Stimulated activated CD8-positive, alpha-beta memory T cell treated with anti-CD3 and anti-CD28 coated beads, Interleukin-4, amount 100 ng/mL, for 1 hour (primary cell): ENCODE measurements at places on chromosomes 1 and 21.

DNA sequence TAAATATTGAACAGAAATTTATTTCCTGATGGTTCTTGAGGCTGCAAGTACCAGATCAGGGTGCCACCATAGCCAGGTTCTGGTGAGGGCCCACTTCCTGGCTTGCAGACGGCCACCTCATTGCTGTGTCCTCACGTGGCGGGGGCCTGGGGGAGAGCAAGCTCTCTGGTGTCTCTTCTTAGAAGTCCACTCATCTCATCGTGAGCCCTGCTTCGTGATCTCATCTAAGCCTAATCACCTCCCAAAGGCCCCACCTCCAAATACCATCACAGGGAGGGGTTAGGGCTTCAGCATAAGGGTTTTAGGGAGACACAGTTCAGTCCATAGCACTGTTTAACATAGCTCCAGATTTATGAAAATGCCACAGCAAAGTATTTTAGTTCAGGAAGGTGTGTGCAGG lies 119.7 kb downstream of the PRDM2 start:
- DNase-seq, result no peak

GRCh38 chr1:62356257-62356835 lies 37.1 kb upstream of the KANK4 start:
- no peak for DNase-seq

DNA sequence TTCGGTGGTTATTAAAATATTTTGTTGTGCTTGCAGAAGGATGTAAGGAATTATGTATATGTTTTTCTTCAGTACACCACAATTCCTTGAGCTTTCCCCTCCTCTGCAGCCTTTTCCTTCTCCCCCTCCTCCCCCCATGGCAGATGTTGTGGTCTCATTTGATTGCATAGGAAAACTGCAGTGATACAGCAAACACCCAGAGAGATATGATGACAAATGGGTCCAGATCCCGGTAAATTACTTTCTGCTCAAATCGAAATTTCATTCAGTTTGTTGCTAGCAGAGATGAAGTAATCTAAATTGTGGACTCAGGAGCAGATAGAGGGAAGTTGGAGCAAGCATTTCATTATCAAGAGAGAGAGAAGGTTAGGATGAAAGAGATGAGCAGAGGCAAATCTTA lies 9.9 kb downstream of the LMO4 start:
- no peak for DNase-seq

DNA sequence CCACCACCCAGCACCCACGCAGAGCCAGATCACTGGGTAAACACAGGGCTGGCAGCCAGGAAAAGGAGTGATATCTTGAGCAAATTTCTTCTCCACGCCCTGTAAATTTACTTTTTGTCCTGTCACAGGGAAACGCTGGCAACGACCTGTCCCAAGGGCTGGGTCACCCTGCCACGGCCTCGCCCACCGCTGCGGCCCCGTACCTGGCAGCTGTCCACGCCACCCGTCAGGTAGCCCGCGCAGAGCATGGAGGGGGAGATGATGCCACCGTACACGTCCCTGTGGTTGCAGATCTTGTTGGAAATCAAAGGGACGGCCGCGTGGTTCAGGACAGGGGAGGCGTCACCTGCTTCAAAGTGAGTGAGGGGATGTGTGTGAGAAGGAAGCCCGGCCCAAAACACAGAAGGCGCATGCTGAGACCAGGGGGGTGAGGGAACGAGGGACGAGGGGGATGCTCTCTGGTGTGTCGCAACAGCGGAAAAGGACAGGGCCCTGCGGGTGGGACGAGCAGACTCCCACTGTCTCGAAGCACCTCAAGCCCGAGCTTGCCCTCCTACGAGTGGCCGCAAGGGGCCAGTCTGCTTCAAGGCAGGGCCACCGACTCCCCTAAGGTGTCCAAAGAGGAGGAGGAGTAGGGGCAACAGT lies 10.1 kb upstream of the TFF1 start:
- no peak for DNase-seq

DNA sequence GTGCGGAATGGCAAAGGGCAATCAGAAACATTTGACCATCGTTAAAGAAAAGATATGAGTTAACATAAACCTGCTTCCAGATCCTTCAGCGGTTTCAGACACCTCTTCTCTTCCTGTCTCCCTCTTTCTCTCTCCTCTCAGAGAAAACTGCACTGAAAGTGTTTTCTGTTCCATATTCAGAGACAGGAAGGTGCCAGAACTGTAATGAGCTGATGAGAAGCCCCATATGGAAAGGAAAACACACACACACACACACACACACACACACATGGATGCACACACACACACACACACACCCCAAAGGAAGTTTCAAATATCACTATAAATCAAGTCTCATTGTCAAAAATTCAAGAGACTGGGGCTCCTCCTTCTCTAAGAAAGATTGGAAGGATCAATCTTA lies 515.5 kb downstream of the NUF2 start:
- DNase-seq, result no peak

- no peak for DNase-seq
These were observed 80.3 kb upstream of the TLR5 start for GRCh38 chr1:223223091-223223995.

GRCh38 chr1:43763497-43763973 lies 56.2 kb downstream of the ST3GAL3 start:
- DNase-seq, result peak; percentile 0

- DNase-seq, result no peak
These were observed 69.5 kb downstream of the LUZP1 start for GRCh38 chr1:23099171-23099536.

DNA sequence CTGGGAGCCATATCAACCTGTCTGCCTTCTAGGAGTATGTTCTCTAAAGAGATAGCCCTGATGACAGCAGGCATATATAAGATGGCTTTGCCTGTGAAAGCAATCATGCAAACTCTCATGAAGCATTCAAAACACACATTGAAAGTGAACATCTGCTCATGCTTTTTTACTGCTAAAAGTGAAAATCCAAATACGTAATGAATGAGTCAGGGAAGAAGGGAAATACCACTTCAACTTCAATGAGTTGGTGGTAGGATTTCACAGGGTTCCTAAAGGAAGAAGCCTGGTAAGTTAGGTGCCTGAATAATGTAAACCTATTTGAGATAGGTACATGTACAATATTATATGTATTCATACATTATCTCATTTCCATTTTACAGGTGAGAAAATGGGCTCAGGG lies 50.5 kb upstream of the SLFNL1 start:
- no peak for DNase-seq

DNA sequence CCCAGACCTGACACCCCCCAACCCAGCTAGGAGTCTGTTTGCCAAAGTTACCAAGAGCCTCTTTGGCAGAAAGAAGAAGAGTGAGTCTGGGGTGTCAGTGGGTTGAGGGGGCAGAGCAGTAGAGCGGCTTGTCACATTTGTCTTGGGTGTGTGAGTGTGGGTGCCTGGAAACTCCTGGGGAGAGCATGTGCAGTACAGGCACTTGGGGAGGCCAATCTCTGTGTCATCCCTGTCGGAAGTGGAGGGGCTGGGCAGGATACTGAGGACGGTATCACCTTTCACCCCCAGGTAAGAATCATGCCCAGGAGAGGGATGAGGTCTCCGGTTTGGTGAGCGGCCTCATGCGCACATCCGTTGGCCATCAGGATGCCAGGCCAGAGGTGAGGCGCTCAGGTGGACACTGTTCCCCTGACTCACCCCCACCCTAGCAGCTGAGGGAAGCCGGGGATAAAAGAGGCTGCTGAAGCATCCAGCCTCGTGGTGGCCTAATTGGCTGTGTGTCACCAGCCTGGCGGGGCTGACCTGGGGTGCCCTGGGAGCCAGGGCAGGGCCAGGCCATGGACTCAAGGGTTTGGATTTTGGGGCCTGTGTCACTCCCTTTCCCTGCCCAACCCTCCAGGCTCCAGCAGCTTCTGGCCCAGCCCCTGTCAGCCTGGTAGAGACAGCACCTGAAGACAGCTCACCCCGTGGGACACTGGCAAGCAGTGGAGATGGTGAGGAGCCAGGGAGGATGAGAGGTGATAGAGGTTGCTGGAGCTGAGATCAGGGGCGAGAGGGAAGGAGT lies 3.3 kb downstream of the PLK3 start:
- DNase-seq, result no peak

GRCh38 chr1:42937836-42938644 lies 20.6 kb downstream of the SLC2A1 start:
- no peak for DNase-seq

GRCh38 chr1:63903947-63904610 lies 130.3 kb downstream of the ROR1 start:
- no peak for DNase-seq

DNA sequence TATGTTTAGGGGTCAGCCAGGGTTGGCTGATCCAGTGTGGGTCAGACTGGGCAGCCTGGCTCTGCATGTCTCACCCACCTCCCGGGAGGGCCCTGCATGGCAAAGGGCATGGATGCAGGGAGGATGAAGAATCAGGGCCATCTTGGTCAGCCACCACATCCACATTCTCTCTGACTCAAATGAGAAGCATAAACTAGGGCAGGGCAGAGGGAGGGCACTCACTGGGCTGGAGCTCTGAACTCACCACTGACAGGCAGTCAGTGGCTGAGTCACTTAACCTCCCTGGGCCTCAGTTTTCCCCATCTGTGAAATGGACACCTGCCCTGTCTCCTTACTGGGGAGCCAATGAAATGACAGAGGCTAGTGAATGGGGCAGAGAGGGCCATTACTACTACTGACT lies 4.3 kb upstream of the CELA2A start:
- DNase-seq, result no peak

GRCh38 chr1:204286831-204287421 lies 72.8 kb downstream of the PLEKHA6 start:
- DNase-seq, result peak; percentile 2

DNA sequence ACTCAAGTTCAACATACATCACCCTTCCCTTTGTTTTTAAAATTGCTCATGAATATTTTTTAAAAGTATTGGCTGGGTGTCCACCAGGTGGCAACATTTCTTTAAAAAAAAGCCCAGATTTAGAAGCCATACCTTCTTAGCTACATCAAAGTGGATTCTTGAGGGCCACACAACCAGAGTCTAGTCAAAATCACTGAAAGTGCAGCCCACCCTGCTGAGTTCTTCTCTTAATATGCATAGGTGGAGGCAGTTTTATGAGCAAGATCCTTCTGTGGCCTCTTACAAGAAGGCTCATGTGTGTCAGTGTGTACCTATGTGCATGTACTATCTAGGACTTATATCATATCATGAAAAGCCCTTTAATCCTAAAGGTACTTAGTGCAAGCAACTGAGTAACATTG lies 16.9 kb upstream of the GNG12 start:
- no peak for DNase-seq

DNA sequence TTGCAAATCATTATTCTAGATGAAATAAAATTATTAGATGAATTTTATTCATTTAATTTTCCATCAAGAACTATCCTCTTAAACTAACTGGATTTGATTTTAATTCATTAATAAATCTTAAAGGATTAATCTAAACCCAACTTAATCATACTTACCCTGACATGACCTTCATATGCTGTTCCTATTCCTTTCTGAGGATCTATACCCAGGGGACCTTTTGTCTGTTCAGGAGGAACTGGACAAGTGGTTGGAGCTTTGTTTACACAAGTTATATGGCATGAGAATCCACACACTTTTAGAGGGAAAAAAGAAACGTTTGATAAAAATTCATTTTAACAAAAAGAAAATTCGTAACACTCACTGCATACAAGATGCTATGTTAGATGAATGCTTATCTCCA lies 95.2 kb downstream of the COQ8A start:
- no peak for DNase-seq

GRCh38 chr1:187862506-187862905 lies 1033.8 kb downstream of the PLA2G4A start:
- DNase-seq, result no peak

DNA sequence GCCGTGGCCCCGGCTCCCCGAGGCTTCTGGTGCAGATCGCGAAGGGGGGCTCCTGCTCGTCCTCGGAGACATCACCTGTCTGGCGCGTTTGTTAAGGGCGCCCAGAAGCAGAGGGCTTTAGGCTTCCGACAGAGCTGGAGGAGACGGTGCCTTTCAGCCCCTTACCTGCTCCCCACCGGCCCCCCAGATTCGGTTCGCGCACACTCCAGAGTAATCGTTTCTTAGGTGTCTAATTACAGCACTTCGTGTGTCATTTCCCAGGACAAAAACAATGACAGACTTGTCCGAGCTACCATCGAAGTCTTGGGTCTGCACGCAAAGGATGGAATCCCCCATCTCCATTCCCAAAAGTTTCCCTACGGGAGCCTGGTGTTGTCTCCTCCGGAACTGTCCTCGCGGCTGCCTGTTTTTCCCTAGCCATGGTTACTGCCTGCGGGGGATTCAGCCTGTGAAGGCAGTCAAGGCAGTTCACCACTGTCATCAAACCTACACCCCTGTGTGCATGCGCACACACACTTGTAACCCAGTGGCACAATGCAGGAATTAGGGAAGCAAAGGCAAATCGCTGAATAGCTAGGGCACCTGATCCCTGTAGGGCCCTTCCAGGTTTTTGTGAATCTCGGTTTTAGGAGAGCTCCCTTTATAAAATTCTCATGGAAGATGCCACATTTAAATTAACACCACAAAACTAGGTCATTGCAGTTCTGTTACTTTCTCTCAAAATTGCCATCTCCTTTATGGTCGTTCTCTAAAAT lies 738 bp upstream of the CDC42BPA start:
- no peak for DNase-seq

- no peak for DNase-seq
These were observed 10.0 kb downstream of the FAM163A start for GRCh38 chr1:179753061-179753460.

DNA sequence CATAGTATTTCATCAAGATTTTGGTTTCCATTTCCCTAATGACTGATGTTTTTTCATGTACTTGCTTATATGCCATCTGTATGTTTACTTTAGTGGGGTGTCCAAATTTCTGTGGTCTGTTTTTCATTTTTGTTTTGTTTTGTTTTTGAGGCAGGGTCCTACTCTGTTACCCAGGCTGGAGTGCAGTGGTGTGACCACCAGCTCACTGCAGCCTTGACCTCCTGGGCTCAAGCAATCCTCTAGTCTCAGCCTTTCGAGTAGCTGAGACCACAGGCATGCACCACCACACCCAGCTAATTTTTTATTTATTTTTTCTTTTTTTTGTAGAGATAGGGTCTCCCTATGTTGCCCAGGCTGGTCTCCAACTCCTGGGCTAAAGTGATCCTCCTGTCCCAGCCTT lies 378.0 kb upstream of the VAMP3 start:
- DNase-seq, result no peak

- no peak for DNase-seq
These were observed 24.5 kb downstream of the C21orf91 start for GRCh38 chr21:17794518-17795145.

DNA sequence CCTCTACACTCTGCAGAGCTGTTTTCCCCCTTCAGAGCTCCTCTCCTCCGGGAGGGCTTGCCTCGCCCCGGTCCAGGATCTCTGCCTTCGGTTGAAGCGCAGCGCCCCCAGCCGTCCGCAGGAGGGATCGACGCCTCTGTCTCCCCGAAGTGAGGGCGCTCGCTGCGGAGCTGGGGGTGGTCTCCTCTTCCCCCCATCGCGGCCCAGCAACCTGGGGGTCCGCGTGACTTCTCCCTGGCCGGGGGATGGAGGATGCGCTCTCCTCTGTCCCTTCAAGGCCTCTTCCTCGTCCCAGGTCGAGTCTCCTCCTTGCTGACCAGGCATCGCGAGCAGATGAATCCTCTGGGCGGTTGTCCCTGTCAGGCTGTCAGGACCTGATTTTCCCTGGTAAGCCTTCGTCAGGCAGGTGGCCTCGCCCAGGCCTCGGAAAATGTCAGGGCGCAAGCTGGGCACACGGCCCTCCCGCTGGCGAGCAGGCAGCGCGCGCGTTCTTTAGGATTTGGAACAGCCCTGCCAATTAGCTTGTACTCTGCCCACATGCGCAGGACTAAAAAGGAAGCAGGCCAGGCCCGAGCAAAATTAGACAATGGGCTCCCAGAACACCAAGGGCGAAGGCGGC lies 90.5 kb downstream of the EDEM3 start:
- DNase-seq, result no peak
